ENCODE measurements at places on chromosomes 16 and 17.
A peak's percentile ranks its signal among the peaks of the same experiment; 100 is the strongest.

- DNase-seq = peak; percentile 73
Observed at GRCh38 chr17:48791128-48792032, 25.6 kb downstream of the TTLL6 start.

GRCh38 chr17:50662632-50663225 is 28.0 kb downstream of the ABCC3 start:
- no peak for DNase-seq

- no peak for DNase-seq
Observed at GRCh38 chr16:58013201-58013956, 12.2 kb downstream of the USB1 start.

DNA sequence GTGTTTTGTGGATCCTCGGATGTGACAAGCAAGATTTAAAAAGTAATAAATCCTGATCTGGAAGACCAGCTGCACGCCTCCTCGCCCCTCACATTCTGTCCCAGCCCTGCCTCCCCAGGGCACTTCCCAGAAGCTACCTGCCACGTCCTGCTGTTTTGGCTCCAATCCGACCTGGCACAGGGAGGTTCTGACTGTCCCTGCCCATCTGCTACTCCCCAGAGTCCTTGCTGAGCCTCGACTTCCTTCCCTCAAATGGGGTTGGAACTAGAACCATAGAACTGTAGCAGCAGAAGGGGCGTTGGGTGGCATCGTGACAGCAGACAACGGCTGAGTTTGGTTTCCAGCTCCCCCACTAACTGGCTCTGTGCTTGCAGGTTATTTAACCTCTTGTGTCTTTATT is 71.7 kb downstream of the RPH3AL start:
- DNase-seq = no peak

GRCh38 chr17:53633856-53634255 is 188.9 kb upstream of the KIF2B start:
- no peak for DNase-seq

GRCh38 chr17:41863074-41863848 is 2.0 kb downstream of the KLHL11 start:
- DNase-seq = no peak

DNA sequence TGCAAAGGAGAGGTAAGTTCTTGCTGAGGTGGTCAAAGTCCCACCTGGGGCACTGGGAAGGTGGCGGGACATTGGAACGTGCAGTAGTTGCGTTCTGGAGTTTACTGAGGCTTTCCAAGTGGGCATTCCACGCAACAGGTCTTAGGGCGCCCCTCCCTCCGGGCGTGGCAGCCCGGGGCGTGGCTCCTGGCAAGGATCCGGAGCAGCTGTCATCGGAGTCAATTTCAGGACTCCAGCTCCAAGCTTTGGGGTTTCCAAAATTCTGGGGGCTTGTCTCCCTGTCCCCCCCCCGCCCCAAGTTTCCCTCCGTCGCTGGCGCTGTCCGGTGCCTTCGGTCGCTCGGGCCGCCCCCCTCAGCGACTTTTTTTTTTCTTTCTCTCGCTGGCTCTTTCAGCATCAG is 43.1 kb upstream of the AMZ2 start:
- DNase-seq = no peak

DNA sequence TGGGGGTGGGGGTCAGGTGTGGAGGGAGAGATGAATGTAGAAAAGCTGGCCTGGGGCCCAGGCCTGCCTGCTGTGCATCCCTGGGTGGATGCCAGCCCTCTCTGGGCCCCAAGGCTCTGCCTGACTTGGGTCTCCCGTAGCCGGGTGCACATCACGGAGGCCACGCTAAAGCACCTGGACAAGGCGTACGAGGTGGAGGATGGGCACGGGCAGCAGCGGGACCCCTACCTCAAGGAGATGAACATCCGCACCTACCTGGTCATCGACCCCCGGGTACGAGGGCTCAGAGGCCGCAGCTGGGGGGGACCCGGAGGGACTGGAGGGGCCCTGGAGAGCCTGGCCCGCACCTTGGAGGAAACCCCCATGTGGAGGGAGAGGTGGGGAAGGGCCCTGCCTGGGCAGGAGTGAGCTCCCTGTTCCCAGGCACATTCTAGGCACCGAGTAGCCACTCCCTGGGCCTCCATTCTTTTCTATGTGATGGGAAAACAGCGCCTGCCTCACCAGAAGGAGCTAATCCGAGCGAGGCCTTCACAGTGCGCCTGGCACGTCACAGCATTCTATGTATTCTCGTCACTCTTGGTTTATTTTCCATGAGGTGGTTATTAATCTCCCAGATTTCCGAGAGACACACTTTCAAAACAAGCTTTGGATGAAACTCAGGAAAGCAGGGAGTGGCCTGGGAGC is 34.7 kb downstream of the ADCY7 start:
- no peak for DNase-seq

GRCh38 chr16:25038239-25038954 is 23.2 kb upstream of the ARHGAP17 start:
- no peak for DNase-seq

GRCh38 chr17:43940630-43941029 is 1.6 kb downstream of the PPY start:
- peak; percentile 44 for DNase-seq

DNA sequence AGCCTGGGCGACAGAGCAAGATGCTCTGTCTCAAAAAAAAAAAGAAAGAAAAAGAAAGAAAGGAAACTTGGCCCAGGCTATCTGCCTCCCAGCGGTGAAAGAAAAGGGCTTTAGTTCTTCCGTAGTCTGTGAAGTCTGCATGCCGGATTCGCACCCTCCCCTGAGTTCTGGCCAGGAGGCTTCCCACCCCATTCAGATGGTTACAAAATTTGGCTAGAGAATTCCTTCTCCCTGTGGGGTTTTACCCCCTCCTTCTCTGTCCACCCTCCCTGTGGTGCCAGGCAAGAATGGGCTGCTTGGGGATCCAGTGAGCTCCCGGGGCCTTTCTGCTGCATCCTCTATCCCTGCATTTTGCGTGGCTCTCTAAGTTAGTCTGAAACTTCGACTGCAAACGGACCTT is 37.8 kb downstream of the PAFAH1B1 start:
- no peak for DNase-seq

DNA sequence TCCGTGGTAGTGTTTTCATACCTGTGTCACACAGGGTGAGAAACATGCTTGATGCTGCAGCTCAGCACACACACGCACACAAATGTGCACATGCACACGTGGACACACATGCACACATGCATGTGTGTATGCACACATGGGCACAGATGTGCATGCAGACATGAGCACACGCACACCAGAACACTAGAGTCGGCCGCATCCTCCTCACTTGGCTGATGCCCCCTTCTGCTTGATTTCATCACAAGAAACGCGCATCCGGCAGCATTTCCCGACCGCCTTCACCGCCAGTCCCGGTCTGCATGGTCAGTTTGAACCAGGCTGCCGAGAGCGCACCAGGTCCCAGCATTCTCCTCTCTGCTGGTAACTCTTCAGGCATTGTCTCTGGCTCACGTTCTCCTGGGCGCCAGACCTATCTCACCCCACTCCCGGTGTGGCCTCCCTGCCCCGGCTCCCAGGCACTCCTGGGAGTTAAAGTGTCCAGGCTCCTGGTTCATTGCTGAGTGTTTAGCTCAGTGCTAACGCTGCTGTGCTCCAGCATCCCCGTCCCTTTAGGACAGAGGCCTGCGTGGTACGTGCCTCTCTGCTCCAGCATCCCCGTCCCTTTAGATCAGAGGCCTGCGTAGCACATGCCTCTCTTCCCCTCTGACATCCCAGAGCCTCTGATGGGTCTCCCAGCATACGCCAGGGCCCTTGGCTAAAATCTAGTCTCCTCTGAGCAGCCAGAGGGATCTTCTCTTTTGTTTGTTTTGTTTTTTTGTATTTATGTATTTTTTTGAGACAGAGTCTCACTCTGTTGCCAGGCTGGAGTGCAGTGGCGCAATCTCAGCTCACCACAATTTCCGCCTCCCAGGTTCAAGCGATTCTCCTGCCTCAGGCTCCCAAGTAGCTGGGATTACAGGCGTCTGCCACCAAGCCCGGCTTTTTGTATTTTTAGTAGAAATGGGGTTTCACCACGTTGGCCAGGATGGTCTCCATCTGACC is 16.0 kb downstream of the BAIAP2 start:
- no peak for DNase-seq

- DNase-seq = peak; percentile 51
Observed at GRCh38 chr16:48385253-48386150, at the start of gene SIAH1. TSS of gene SIAH1 (minus strand) at chr16:48385413. CDS start at chr16:48362428, 22,985 bp downstream.

DNA sequence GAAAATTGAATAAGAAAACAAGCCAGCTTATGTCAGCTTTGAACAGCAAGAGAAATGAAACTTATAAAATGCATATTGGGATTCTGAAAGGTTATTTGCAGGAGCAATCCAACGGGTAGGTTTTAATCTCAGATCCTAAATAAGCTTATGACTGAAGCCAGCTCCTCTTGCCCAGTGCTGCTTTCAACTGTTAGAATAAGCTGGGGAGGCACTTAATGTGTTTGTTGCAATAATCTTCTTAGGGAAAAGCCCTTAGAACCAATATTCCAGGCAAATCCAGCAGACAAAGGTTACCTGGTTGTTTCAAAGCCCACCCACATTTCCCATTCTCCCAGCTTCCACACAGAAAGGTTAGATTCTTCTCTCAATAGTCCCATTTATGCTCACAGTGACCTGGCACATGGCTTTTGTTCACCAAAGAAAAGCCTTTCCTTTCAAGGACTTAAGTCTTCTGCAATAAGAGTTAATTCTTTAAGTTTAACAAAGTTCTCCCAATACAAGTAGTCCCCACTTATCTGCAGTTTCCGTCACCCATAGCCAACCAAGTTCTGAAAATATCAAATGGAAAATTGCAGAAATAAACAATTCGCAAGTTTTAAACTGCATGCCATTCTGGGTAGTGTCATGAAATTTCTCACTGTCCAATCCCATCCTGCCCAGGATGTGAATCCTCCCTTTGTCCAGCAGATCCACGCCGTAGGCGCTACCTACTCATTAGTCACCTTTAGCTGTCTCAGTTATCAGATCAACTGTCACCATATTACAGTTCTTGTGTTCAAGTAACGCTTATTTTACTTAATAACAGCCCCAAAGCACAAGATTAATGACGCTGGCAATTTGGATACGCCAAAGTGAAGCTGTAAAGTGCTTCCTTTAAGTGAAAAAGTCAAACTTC is 5.9 kb downstream of the TEX2 start:
- DNase-seq = no peak

- peak; percentile 78 for DNase-seq
Observed at GRCh38 chr16:3020604-3021448, 658 bp downstream of the TNFRSF12A start.

GRCh38 chr17:31489295-31490018 is 98.0 kb downstream of the RAB11FIP4 start:
- no peak for DNase-seq

GRCh38 chr17:80441598-80442322 is 26.8 kb downstream of the ENDOV start:
- DNase-seq = no peak

GRCh38 chr17:29138184-29138955 is 41.8 kb downstream of the MYO18A start:
- DNase-seq = no peak

DNA sequence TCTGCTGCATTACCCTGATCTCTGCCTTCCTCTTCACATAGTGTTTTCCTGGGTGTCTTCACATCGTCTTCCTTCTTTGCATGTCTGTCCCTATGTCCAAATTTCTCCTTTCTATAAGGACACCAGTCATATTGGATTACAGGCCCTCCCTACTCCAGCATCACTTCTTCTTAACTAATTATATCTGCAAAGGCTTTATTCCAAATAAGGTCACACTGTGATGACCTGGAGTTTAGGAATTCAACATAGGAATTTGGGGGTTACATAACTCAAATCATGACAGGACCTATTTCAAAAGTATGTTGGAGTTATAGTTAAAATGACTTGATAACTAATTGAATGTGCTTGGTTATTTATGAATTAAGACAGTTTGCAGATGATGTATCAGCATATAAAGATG is 490.5 kb upstream of the ERCC4 start:
- no peak for DNase-seq

- no peak for DNase-seq
Observed at GRCh38 chr17:15913826-15914225, 31.1 kb upstream of the ADORA2B start.

- DNase-seq = peak; percentile 93
Observed at GRCh38 chr17:21214015-21214776, at the start of gene TMEM11. TSS of gene TMEM11 (minus strand) at chr17:21214161. CDS start at chr17:21214152, 9 bp downstream.

DNA sequence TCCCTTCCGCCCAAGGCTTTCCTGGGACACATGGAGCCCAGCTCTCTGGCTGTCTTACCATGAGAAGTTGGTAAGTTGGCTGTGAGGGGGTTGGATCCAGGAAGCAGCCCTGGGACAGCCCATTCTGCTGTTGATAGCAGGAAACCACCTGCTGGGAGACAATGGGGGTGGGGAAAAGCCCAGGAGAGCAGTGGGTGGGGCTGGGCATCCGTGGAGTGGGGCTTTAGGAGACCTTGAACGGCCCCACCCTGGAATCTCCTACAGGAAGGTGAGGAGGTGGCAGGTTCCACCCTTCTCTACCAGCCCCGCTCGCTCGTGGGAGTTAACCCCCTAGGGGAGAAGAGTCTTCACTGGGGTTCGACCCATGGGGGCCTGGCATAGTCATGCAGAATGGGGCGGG is 5.8 kb downstream of the TMEM92 start:
- no peak for DNase-seq

- no peak for DNase-seq
Observed at GRCh38 chr17:18933102-18934058, 18.6 kb upstream of the SLC5A10 start.

DNA sequence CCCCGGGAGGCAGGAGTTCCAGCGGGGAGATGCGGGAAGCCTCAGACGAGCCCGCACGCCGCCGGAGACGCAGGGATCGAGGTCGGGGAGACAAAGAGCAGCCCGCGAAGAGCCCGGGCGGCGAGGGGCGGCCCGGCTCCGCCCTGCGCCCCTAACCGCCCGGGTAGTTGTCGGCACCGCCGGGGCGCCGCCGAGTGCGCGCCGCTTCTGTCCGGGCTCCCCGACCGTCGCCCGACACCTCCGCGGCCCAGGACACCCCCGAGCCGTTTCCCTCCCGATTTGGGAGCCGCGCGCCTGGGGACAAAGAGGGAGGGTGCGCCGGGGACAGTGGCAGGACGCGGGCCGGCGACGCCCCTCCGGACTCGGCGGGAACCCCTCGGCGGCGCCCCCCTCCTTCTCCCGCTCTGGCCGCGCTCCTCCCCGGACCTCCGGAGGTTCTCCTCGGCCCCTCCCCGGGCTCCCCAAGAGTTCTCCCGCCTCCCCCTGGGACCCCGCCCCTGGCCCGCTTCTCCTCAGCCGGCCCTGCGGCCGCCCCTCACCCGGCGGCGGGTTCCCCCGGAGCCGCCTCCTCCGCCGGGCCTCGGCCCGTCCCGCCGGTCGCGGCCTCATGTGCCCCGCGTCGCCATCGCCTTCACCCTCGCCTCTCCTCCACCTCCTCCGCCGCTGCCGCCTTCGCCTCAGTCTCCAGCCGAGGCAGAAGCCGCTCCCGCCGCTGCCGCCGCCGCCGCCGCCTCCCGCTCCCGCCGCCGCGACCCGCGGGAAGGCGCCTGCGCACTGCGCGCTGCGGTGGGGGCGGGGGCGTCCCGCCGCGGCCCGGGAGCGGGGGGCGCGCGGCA is at the start of gene GJC1:
TSS of gene GJC1 (minus strand) at position 765 of the 836 bp plus-strand sequence. CDS start 24,470 bp downstream, outside the sequence.
- DNase-seq = no peak

DNA sequence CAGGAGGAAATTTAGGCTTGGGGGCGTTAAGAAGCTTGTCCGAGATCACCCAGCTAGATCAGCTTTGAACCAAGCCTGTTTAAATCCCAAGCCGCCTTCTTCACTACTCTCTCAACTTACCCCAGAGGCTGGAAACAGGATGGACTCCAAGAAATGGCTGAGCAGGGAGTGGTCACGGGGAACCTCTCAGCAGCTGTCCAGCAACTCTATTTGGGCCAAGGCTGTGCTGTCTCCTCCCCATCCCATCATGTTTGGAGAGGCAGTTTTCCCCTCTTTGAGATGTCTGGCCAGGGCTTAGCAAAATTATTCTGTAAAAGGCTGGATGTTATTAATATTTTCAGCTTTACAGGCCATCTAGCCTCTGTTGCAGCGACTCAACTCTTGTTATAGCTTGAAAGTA is 305.7 kb downstream of the RBFOX1 start:
- no peak for DNase-seq
